ENCODE measurements at places on chromosomes 5 and 9.
A peak's percentile ranks its signal among the peaks of the same experiment; 100 is the strongest.

GRCh38 chr5:4038994-4039393, 443.4 kb downstream of the IRX1 start:
- no peak for DNase-seq

DNA sequence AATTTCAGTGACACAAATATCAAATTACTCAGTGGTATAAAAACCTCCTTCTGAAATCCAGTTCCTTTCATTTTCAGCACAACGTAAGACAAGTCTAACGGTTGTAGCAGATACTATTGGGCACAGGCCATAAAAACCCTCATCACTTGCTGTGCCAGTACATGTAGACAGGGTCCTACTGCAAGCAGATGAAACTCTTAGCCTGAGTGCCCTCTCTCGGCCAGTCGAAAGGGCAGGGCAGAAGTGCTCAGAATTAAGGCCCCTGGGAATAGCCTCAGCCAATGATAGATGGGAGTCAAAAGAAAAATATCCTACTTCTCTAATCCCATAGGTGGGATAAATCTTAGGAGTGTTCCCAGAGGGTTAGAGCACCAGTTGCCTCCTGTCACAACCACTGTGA, 168.5 kb upstream of the FER start:
- DNase-seq, result no peak

- no peak for DNase-seq
Observed at GRCh38 chr5:113161806-113162205, 185.2 kb downstream of the DCP2 start.

GRCh38 chr9:68895741-68896478, 118.0 kb downstream of the PRKACG start:
- DNase-seq, result no peak

GRCh38 chr9:95229230-95229915, 88.1 kb downstream of the FANCC start:
- no peak for DNase-seq

DNA sequence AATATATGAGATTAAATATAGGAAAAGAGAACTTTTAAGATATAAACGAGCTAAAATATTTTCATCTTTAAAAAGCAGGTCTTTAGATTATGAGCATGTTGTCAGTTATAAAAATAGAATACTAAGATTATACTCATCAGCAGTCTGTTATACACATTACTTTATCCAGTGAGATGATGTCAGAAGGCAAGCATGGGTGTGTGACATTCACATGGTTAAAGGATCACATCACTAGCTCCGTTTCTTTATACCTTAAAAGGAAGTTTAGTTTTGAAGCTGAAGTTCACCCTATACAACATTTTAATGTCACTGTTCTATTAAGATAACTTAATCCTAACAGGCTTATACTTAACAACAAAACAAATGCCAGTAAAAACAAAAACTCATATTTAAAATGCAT, 59.6 kb downstream of the RICTOR start:
- no peak for DNase-seq

DNA sequence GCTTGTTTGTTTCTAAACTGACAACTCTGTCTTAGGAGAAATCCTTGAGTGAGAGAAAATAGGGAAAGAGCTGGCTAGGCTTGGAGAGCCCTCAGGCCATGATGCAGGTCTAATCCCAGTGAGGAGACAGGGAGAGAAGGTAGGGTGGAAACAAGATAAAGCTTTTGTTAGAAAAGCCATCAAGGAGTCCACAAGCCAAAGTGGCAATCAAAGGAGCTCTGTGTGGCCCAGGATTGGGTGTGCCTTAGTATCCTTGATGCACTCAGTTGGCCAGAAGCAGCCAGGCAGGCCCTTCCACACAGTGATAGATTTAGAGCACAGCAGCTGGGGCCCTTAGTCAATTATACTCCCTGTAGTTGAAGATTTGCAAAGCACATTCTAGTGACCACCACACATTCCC, 73.9 kb downstream of the ALDH7A1 start:
- DNase-seq, result no peak

DNA sequence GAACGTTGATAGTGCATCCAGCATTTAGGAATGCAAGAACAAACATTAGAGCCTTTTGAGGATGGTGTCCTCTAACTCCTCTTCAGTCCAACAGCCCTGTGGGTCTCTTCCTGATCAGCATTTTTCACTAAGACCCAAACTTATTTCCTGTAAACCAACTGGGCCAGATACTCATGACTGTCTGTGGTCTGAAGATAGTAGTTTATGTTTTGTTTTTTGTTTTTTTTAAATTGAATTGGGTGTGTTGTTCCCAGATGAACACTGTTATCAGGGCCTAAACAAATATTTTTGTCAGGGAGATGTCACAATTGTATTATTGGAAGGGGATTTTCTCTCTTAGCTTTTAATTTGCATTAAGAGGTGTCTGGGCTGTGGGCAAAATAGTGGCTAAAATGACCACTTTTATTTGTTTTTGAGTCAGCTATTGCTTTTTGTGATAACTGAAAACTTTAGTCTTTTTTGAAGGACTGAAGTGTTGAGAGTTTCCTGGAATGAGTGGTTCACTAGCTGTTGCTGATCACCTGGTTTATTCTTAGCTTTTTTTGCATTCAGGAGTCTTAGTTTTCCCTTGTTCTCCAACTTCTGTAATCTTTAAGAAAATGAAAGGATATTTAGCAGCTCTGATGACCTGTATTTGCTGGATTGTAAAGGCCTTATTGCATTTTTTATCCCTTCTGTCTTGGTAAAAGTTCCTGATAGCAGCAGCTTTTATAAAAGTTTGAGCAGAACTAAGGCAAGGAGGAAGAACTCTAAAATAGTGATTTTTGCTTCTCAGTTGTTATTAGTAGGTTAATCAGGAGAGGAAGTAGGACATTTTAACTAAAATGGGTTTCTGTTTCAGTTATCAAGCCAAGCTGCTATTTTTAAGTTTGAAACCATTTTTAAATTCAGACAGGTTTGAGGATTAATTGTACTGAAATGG, 5.5 kb downstream of the MAN2A1 start:
- no peak for DNase-seq

DNA sequence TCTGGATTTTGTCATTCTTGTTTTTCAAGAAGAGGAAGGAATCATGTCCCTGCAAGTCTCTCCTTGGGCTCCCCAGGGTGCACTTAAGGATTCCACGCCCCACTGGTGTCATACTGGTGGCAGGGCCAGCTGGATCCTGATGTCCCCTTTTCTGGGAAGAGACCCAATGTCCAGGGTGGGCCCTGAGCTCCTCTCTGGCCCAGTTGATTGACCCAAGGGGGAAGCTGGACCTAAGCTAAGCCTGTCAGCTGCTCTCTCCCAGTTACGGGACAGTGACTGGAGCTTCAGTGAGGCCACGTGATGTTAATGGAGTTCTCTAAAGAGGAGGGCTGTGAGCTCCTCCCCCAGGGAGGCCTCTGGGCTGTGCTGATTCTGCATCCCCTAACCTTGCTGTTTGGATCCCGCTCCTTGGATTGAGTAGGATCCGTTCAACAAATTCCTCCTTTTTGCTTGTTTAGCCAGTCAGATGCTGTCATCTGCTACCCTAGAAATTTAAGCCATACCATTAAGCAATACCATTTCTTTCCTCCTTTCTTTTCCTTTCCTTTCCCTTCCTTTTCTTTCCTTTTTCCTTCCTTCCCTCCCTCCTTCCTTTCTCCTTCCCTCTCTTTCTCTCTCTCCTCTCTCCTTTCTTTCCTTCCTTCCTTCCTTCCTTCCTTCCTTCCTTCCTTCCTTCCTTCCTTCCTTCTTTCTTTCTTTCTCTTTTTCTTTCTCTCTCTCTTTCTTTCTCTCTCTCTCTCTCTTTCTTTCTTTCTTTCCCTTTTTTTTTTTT, 17.2 kb downstream of the NKX2-5 start:
- no peak for DNase-seq

DNA sequence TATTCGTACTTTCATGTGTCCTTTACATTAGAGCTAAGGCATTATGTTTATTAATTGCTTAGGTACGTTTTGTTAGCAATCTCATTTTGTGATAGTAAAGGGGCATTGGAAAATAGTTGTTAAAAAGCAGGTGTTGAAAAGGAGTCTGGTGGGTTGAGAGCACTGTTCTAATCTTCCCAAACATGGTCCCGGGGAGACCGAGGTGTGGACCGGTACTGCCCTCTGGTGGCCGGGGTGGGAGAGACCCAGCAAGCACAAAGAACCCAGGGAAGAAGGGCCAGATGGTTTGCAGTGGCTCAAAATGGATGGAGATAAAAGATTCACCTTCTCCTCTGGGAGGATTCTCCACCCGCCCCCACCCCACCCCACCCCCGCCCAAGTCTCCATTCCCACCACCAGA, 26.1 kb downstream of the IDNK start:
- DNase-seq, result peak; percentile 71

GRCh38 chr9:7177383-7177782, 419.6 kb downstream of the KDM4C start:
- no peak for DNase-seq

GRCh38 chr5:4868140-4868735, 271.9 kb upstream of the ADAMTS16 start:
- DNase-seq, result no peak

GRCh38 chr5:133232911-133233310, 181.1 kb downstream of the HSPA4 start:
- DNase-seq, result peak; percentile 67

DNA sequence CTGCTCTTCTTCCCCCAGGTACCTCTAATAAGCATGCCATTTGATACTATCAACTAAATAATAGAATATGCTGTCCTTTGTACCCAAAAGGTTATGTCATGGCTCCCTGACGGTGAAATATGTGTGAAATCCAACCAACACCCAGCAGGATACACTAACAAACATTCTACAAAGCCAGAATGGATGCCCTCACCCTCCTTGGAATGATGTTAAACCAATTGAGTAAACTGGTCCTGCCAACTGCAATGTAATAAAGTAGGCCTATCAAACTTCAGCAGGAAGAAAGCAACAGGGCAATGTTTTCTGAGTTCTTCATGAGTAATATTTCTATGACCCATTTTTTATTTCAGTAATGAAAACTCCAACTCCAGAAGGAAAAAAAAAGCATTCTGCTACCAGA, 24.9 kb downstream of the RGMB start:
- no peak for DNase-seq

DNA sequence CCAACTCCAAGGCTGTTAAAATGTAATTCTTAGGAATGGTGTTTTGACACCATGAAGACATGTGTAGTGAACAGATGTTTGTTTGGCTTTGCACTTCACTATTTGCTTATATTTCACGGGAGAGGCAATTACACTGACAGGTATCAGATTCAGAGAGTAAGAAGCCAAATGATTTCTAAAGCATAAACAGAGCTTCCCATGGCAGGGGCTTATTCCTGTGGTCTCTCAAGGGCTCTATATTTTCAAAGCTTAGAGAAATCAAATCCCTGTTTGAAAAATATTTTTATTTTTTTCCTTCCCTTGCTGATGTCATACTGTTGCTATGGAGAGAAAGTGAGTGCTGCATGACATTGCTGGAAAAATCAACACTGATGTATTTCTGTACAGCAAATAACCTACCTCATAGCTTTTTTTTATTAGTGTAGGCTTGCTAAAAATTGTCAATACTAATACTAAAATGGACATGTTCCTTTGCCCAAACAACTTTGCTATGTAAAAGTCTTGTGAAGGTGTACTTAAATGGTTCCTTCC, 161.4 kb downstream of the GIN1 start:
- no peak for DNase-seq

- no peak for DNase-seq
Observed at GRCh38 chr5:15791274-15791673, 291.3 kb downstream of the FBXL7 start.

DNA sequence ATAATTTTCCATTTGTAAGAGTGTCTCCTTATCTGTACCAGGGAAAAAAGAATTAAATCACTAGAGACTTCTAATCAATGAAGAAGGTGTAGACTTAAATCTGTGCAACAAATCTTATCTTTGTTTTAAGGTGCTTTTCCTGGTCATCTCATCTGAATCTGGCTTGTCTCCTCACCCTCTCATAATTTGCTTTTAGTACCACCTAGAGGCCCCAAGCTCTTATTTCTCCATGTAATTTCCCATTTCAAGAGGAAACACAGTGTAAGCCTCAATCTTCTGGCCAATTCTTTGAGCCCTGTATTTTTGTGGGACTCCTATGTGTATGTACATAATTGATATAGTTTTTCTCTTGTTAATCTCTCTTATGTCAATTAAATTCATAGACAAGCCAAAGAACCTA, 1975.3 kb upstream of the CDH6 start:
- no peak for DNase-seq

- DNase-seq, result no peak
Observed at GRCh38 chr5:171848006-171848405, 62.4 kb downstream of the SMIM23 start.

DNA sequence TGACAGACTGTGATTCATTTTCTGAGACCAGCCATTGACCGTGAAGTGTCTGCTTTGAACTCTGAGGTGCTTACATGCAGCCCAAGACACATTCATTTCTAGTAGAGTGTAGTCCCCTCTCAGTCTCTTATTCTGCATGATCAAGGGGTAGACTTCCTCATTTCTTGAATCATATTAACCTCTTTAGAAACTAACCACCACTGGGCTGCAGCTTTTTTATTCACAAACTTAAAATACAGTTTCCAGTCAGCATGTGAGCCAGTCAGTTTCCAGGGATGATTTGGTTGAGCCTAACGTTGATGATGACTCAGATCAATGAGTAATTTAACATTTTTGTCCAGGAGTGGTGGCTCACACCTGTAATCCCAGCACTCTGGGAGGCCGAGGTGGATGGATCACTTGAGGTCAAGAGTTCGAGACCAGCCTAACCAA, 59.2 kb downstream of the OTULIN start:
- DNase-seq, result no peak

GRCh38 chr5:15598294-15598902, 98.4 kb downstream of the FBXL7 start:
- no peak for DNase-seq

- DNase-seq, result no peak
Observed at GRCh38 chr5:171762903-171763302, 22.7 kb upstream of the SMIM23 start.

DNA sequence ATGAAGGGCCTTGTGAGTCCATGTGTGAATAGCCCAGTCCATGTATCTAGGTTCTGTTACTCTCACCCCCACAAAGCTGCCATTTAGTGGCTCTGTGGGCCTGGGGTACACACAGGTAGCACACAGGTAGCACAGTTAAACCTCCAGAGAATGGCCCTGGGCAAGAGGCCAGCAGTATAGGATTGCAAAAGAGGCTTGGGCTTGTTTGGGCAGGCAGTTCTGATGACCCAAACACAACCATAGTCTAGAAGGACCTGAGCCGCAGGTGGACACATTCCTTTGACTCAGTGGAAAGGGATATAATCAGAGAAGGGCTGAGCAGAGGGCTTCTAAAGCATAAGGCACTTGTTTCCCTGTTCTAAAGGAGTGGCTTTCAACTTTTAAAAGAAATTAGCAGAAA, 326.8 kb upstream of the SGCD start:
- DNase-seq, result no peak
